RPMI7951 (cell line): ENCODE measurements at places on chromosomes 11 and 22.

DNA sequence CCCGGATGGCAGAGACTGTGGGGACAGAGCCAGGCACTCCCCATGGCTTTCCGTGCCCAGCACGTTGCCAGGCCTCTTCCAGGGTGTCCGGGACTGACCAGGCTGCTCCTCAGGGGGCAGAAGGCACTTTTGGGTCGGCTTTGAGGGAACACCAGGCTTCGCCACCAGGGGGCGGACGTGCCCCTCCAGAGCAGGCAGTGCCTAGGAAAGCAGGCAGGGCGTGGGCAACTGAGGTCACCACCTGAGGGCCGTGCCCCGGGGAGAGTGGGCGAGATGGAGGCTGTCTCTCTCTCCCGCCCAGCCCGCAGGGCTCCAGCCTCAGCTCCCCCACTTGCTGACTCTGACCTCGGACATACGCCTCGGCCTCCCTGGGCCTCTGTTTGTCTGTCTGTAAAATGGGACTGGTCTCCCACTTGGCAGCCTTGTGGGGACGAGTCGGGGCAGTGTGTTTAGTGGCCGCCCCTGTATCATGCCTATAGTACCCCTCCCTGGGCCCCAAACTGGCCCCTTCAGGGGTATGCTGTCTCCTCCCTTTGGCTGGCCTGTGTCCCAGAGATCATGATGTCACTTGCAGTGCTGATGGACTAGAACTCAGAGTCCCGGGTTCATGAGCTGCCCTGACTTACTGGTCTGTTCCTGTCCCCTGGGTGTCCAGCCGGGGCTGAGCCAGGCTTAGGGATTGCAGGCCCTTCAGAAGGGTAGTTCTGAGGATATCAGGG is 4.4 kb upstream of the PRR5 start:
- peak; percentile 51 for DNase-seq

GRCh38 chr22:39915295-39915726 is 14.4 kb downstream of the GRAP2 start:
- DNase-seq: no peak

DNA sequence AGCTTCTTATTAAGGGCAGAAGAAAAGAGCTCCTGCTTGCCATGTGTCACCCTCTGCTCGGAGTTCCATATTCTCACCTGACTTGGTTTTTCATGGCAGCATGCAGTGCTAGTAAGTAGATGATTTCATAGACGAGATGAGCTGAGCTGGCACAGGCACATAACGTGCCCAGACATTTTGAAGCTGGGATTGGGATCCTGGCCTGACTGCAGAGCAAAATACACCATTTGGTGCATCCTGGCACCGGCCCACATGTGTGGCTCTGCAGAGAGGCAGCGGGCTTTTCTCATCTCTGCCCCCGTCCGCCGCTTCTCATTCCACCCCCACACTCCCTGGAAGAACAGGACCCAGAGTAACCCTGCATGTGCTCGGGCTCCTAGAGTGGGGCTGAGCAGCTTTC is 24.8 kb downstream of the FAM118A start:
- no peak for DNase-seq

- no peak for DNase-seq
These were observed at the start of gene UCP3 for GRCh38 chr11:74008373-74009229. Gene UCP3 (minus strand): TSS chr11:74009085. CDS start chr11:74007042, 2,043 bp downstream.

DNA sequence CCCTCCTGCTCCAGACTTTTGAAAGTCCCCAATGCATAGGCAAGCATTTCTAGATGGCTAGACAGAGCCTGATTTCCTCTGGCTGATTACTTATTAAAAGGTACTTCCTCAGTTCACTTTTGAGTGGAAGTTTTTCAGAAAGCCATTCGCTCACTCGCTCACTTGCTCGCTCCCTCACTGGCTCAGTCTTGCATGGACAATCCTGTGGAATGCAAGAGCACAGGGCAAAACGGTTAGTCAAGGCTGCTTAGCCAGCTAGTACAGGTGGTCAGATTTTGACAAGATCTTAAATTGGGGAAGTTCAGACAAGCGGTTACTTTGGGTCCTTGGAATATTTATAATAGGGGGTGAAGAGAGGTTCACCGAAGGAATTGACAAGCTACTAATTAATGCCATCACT is 101.0 kb downstream of the ARL14EP start:
- DNase-seq: no peak

- DNase-seq: no peak
These were observed 39.3 kb downstream of the ALX4 start for GRCh38 chr11:44270403-44271273.

DNA sequence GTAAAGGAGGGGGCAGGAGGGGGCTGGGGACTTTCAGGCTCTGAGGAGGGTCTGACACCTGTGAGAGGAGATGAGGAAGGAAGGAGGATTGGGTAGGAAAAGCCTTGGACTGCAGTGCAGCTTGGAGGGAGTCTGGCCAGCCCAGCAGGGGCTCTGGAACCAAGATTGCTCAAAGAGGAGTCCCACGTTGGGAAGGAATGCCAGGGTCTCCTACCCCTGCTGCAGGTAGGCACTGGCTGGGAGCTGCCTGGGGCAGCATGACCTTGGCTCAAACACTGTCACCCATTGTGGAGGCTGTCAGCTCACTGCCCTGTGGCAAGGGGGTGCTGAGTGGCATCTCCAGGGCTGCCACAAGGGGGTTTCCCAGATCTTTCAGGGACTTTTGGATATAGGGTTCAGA is 94.5 kb downstream of the RPS6KA4 start:
- no peak for DNase-seq

DNA sequence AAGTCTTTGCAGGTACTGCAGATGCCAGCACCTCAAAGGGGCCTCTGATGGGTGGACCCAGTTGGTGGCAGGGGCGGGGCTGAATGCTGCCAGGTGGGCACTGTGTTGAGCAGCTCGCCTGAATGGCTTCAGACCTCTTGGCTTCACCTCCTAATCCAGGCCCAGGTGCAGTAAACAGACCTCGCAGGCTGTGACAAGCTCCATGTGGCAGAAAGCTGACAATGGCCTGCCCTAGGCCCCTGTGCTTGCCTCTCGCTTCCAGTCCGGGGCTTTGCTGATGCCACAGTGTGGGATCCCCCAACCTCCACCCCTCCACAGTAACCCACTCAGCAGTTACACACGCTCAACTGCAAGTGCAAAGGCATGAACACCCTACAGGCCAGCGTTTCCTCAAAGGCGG is 9.4 kb downstream of the IGLL1 start:
- no peak for DNase-seq

DNA sequence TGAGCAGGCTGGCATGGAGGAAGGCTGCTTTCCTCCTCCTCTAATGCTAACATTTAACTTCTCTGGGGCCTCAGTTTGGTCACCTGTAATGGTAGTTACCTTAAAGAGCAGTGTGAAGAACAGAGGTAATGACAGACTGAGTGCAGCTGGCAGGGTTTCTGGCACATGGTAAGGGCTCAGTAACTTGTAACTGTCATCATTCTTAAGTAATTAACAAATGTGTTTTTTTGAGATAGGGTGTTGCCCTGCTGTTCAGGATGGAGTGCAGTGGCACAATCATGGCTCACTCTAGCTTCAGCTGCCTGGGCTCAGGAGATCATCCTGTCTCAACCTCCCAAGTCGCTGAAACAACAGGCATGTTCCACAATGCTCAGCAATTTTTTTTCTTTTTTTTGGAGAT is 242.0 kb upstream of the SYN3 start:
- DNase-seq: no peak

DNA sequence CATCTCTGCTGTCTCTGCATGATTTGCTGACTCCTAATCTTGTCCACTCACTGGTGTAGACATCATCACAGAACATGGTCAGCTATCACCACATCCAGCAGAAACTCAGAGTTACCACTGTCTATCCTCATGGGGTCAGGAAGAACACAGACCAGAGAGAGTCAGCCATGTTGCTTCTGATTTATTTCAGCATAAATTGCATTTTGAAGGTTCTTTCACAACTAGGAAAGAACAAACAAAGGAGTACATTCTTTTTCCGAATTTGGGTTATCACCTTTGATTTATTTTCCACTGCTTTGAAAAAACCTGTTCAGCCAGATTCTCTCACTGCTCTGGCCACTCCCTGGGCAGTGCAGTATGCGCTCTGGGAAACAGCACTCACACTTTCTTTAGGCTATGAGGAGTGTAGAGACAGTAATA is 172.0 kb upstream of the MTMR2 start:
- no peak for DNase-seq

- DNase-seq: no peak
These were observed 221.7 kb upstream of the BLID start for GRCh38 chr11:122337704-122338103.

- DNase-seq: no peak
These were observed 75.7 kb upstream of the PITPNB start for GRCh38 chr22:27994481-27995331.

DNA sequence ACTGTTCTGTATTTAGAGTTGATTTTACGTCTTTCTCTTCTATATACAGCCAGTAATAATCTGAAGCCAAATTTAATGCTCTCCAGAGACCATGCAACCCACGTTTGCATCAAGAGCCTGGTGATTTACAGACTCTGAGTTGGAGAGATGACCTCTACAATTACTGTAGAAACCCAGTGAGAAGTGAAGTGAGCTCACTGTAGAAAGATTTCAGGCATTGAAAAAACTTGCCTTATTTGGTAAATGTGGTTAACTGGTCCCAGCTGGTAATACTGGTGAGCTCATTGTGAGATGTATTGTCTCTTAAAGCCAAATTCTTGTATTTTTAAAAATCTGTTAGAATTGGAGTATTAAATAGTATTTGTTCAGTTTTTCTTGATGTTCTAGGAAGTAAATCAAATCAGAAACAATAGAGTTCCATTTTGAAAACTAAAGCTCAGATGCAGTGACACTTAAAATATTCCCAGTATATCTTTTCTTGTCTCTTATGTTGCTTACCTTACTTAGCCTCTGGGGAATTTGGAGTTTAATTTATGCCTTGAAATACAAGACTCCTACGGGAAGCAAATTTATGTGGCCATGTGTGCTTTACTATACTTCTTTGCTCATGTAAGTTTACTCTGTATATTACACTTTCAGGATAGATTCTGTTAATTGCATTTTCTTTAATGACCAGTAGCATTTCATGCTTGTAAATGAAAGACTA is 189.9 kb downstream of the ARHGAP42 start:
- DNase-seq: peak; percentile 96

- no peak for DNase-seq
These were observed 690 bp upstream of the UVRAG start for GRCh38 chr11:75814363-75814676.

DNA sequence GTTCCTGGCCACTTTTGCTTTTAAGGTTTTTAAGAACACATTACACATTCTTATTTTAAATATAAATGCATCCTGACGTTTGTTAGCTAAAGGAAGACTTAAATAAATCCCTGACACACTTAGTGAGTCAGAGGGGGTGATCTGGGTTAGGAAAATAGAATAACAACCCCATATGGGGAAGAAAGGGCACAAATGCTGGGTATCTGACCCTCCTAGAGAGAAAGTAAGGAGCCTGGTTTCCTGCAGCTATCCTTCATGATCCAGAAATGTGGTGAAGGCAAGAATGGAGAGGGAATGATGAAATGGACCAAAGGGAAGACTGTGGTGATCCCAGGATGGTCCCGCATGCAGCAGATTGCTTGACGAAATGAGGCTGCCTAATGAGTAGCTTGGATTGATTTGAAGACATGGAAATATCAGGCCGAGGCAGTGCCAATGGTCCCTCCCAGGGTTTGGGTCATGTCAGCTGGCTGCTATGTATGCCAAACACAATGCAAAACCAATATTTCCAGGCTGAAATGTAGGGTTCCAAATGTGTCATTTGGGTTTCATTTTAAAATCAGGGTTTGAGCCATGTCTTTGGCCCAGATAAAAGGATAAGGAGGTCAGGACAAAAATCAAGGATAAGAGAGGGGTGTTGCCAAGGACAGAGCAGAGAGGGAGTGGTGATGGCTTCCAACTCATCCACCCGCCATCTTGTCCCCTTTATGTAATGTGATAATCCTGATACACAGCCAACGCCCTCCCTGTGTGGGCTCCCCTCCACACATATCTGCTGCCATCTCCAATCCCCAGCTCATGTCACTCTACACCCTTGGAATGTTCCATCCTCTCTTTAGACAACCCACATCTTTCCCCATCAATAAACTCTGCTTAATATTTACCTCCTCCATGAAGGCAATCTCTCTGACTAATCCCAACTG is 135.1 kb upstream of the PITPNB start:
- DNase-seq: no peak

DNA sequence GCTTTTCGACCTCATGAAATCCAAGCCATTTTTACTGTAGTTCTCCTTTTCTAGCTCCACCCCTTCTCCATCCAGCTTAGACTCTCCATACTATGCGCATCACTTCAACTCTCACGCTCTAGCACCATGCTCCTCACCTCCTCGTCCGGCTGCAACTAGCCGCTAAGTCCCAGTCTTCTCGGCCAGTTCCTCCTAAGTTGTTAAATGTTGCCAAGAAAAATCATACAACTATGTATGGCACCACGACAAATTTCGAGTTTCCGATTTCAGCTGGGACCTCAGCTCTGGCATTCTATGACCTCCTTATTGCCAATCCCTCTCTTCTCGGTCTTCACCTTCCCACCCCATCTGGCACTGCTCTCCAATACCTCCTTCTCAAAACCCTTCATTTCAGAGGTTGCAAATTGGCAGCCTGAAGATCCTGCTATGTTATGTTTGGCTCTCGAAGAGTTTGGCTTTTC is 1.0 kb downstream of the ZNF70 start:
- DNase-seq: no peak

DNA sequence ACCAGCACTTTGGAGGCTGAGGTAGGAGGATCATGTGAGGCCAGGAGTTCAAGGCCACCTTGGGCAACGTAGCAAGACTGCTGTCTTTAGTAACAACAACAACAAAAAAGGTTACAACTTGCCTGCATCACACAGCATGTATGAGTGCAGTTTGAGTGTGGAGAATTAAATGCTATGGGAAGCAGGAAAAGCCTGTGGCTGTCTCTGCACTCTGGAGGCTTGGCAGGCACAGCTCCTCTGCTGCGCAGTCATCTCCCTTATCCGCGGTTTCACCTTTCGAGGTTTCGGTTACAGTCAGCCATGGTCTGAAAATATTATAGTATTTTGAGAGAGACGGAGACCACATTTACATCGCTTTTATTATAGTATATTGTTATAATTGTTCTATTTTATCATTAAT is 2.9 kb downstream of the MICAL2 start:
- no peak for DNase-seq

DNA sequence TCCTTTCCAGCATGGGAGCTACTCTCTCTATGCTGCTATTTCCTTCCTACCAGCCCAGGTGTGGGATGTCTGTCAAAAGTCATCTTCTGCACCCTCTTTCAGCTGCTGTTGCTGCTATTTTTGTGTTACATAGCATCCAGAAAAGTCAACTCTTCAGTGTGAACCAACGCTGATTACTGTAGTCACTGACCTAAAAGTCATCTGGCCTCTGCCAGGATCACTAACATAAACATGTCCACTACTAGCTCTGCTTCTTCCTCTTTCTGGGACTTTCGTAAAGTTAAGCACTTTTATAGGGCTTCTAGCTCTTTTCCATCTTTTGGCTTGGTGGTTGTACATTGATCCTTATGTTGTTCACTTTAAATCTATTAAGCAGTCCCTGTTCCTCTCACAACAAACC is 90.2 kb upstream of the CARD18 start:
- no peak for DNase-seq

- DNase-seq: peak; percentile 93
These were observed 56.1 kb downstream of the KIAA1671 start for GRCh38 chr22:25008666-25009065.

GRCh38 chr11:128694618-128695481 is 978 bp downstream of the FLI1 start:
- peak; percentile 41 for DNase-seq

GRCh38 chr11:13261591-13262061 is 16.0 kb upstream of the BMAL1 start:
- DNase-seq: peak; percentile 94
